ENCODE measurements at places on chromosomes 5 and 9.
A peak's percentile ranks its signal among the peaks of the same experiment; 100 is the strongest.

- no peak for DNase-seq
Measured at GRCh38 chr5:95962785-95963184, 1.1 kb upstream of the ELL2 start.

DNA sequence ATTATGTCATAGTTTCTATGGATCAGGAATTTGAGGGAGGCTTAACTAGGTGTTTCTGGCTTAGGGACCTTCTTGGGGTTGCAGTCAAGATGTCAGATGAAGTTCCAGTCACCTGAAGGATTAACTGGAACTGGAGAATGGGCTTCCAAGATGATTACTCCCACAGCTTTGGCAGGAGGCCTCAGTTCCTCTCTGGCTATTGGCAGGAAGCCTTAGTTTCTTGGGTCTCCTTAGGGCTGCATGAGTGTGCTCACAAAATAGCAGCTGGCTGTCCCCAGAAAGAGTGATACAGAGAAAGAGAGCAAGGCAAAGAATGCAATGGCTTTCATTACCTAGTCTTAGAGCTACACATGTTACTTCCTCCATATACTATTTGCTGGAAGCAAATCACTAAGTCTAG is 138.1 kb upstream of the TLE4 start:
- no peak for DNase-seq

GRCh38 chr9:35426627-35427026 is 63.3 kb upstream of the RUSC2 start:
- DNase-seq = no peak

DNA sequence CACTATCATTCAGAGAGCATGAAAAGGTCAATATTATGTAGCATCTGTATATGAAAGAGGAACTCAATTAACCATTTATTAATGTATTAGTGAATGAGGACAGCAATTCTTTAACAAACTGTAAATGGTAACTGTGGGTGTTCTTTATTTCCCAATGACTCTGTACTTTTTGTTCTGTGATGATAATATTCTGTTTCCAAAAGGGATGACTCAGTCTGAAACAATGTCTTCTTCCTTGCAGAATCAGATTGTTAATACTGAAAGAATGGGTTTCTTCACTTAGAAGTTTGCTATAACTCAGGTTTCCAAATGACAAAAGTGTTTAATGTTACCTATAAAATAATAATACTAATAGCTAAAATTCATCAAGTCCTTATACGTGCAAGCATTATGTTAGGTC is 1518.7 kb upstream of the WWC1 start:
- DNase-seq = no peak

GRCh38 chr9:18739127-18739526 is 265.2 kb downstream of the ADAMTSL1 start:
- DNase-seq = no peak

DNA sequence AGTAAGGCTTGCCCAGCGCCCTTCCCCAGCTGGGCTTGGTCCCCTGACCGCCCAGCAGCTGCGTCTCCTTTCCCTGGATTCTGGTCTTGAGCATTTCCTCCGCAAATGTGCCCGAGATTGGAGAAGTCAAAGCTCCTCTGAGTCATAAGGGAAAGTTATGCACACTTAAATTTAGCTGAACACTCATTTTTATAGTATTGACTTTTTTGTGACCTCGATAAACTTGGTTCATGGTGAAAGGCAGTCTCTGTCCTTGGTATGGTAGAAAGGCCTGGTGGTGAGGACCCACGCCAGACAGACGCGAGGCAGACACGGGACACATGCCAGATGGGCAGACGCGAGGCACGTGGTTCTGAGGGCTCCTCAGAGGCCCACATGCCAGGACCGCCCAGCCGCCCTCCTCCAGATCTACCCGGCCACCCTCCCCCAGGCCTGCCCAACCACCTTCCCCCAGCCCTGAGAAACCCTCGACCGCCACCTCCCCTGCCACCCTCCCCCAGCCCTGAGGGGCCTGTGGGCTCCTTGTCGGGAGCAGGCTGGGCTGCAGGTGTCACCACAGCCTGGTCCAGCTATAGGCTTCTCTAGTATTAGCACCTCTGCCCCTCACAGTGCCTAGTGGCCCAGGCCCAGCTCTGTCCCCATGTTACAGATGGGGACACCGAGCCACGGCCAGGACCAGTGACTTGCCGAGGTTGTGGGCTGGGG is 60.9 kb upstream of the CACNA1B start:
- DNase-seq = no peak

DNA sequence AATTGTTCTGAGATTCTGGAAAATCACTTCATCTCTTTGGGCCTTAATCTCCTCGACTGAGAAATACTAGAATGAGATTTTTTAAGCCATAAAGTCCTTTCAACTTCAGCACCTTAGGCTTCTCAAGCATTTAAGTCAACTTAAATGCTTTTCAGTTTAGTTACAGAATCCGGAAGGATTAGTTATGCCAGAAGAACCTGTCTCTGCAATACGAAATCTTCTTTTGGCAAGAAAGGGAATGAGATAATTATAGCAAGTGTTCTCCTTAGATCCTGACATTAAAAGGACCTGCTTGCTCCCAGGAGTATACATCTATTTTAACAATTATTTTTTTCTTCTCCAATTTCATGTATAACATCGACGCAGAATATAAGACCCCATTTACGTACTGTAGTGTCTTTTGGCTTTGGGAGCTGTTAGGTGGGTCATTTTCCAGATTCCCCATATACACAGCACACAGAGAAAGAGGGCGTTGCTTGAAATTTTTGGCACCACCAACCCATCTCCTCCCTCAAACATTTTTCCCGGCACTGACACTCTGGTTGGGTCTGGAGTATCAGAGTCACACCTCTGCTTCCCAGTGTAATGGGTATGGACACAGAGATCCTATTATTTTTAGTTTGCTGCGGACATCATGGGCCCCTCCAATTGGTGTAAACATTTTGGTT is 43.6 kb upstream of the CLINT1 start:
- no peak for DNase-seq

DNA sequence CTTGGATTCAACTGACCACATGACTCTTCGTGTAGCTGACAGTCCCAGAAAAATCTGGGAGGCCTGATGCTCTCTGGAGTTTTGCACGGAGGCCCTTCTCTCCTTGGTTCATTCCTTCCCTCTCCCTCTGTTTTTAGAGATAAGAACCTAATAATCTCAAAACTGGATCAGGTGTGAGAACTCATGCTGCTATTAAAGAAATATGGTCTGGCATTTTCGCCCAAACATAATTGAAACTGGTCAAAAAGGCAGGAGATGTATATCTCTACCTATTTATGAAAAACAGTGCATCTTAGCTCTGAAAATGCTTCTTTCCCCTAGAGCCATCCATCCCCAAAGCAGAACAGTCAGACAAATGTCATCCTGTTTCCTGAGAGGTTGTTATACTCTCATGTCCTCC is 397.5 kb downstream of the PRELID2 start:
- no peak for DNase-seq

GRCh38 chr9:93133681-93134014 is 403 bp downstream of the NINJ1 start:
- DNase-seq = peak; percentile 67

DNA sequence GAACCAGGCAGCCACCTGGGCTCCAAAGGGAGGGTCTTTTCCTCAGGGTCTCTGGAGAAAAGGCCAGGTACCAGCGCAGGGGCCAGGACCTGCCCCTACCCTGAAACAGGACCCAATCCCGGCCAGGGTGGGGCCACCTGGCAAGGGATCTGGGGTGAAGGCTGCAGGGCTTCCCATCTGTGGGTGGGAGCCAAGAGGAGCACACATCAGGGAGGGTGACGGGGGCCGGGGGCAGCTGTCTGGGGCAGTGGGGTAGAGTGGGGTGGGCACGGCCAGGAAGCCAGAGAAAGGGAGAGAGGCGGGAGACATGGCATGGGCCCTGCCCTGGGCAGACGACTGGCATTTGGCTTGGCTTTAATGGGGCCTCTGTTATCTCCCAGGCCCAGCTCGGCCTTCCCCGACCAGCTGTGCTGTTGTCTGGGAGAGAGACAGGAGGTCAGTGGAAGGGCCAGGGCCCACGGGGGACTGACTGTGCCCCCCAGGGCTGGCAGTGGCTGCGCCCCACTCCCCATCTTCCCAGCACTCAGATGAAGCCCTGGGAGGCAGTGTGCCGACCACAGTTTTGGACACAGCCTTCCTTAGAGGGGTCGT is 57.2 kb upstream of the RNF130 start:
- no peak for DNase-seq

- DNase-seq = no peak
Measured at GRCh38 chr5:136046246-136046645, 17.5 kb downstream of the TGFBI start.

GRCh38 chr5:179872828-179873575 is 14.4 kb upstream of the MRNIP start:
- DNase-seq = no peak

DNA sequence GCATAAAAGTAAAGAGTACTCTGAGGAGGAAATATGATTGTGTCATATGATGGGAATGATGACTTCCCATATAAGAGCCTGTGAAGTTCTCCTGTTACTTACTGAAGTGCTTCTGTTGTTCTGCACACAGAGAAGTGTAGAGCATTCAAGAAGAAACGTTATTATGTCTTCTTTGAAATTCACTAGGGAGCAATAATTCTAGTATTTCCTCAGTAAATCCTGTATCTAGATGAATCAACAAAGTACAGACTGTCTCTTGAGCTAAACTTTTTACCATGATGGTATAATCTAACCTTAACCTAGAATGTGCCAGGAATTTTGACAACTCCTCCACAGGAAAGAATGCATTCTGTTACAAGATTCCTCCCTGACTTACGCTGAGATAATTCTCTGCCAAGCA is 18.9 kb upstream of the GHR start:
- no peak for DNase-seq

GRCh38 chr9:136544548-136544963 is 1.3 kb downstream of the NOTCH1 start:
- no peak for DNase-seq

DNA sequence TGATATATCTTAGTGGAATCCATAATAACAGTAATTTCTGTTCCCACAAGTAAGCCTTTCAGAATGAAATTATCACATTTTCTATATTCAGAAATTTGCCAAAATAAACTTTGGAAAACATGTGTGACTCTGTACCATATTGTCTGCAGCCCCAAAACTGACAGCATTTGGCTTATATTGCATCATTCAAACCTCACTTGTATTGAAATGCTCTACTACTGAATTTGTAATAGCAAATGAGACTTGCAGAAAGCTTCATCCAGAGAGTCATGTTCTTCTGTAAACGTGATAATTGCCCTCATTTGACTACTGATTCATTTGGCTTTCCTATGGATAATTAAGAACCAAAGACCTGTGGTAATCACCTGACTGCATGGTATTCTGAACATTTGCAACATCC is 1249.5 kb upstream of the CDH18 start:
- DNase-seq = no peak

DNA sequence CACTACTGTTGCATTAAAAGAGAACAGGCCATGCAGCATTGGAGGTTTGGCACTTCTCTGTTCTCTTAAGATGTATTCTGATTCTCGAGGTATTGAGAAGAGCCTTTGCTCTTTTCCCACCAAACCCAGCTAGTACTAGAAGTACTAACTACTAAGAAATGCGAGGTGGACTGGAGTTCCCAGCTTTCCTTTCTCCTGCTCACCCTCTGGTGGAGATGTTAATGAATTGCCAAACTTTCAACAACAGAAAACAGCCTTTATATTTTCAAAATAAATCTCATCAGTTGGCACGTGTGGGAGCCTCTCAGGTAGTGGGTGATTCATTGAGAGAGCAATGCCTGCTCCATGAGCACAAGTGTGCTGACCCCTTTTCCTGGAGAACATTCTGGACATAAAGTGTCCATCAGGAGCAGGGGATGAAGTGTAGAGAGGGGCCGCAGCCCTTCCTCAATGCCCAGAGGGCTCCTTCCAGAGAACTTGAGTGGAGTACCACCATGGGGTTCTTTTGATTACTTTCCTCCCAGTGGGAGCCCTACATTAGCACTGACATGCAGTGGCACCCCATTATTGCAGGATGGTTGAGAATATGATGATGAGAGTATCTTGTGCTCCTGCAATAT is 45.7 kb downstream of the TMEM174 start:
- no peak for DNase-seq

DNA sequence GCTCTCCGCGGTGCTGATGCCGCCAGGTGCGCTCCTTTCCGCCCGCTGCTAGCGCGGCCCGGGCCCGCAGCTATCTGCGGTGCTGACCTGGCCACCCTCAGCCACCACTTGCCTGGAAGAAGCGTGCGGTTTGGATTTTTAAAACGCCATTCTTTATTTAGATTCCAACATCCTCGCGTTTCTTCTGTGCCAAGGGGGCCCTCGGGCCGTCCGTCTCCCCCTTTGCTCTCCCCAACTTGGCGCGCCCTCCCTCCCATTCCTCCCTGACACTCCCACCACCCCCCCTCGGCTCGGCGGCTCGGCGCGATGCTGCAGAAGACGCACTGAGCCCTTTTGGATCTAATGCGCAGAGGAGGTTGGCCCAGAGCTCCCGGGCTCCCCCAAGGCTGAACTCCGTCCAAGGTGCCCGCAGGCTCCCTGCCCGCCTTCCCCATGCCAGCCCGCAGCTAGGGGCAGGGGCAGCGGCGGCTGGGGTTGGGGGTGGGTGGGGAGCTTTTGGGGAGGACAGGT is at the start of gene BARHL1:
Gene BARHL1 (plus strand): TSS at position 331 of the 510 bp plus-strand sequence. CDS start 192 bp downstream, outside the sequence.
- no peak for DNase-seq

DNA sequence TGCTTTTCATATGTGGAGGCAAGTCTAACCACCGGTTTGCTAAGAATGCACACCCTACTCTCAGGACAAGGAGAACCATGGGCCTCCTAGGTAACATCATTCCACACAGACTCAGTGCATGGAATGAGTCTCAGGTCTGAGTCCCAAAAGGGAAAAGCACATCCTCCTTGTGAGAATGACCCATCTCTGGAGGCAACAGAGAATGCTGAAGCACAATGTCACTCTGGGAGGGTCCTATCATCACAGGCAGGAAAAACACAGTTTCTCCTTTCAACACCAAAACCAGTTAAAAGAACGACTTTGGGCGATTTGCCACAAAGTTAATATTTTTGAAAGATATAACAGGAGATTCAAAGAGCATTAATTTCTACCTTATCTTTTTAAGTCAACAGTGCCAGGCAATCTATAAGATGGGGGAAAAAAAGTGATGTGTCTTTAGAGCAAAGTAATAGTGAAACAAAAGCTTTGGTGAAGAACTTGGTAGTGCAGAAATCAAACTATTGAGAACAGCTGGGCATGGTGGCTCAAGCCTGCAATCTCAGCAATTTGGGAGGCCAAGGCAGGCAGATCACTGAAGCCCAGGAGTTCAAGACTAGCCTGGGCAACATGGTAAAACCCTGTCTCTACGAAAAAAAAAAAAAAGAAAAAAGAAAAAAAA is 97.3 kb downstream of the OXCT1 start:
- DNase-seq = no peak

- no peak for DNase-seq
Measured at GRCh38 chr9:110650261-110650660, 18.3 kb upstream of the MUSK start.

GRCh38 chr9:105259274-105259673 is 14.8 kb downstream of the SLC44A1 start:
- DNase-seq = no peak

GRCh38 chr5:43044181-43044914 is 4.2 kb upstream of the ANXA2R start:
- DNase-seq = no peak

- no peak for DNase-seq
Measured at GRCh38 chr9:22068369-22068768, 59.3 kb upstream of the CDKN2B start.
